T-helper 17 cell (primary cell): ENCODE measurements at places on chromosomes 1 and 21. TPM values are rescaled to one million over a fixed set of nuclear protein-coding genes. Genes with fewer than 3 reads are reported as not detected.

- H3K4me1 ChIP-seq = peaks cover 2% of the 10 kb centered on the region
- H3K27me3 ChIP-seq = peaks cover 12% of the 10 kb centered on the region
- no peak overlapping the region for H3K27ac ChIP-seq
- no peak overlapping the region for H3K4me3 ChIP-seq
- H3K36me3 ChIP-seq = peaks cover 3% of the 10 kb centered on the region
These were observed 87.6 kb downstream of the DRAM2 start for GRCh38 chr1:111052246-111052645.

- no peaks in the 10 kb centered on the region for H3K27me3 ChIP-seq
- no peak for DNase-seq
- peaks cover 7% of the 10 kb centered on the region for H3K36me3 ChIP-seq
- H3K27ac ChIP-seq = peak overlapping the region; percentile 99
- peak overlapping the region; percentile 92 for H3K4me3 ChIP-seq
These were observed 1.3 kb downstream of the MEF2D start for GRCh38 chr1:156499194-156499841.

DNA sequence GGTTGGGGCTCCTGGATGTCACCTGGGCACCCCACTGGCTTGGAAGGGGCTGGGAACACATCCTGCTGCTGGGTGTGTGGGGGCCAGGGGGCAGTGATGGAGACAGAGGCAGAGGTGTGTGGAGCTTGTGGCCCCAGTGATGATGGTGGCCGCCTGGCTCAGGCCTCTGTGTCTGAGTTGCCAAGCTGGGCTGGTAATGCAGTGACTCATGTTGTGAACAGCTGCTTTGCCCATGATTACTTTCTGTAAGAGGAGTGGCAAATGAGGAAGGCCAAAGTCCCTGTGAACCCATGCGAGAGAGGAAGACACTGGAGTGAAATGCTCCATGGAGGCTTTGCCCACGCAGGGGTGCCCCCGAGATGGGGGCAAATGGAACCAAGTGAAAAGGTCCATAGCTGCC lies 86.8 kb downstream of the KCNJ6 start:
- no peaks in the 10 kb centered on the region for H3K4me1 ChIP-seq
- no peak for DNase-seq
- H3K36me3 ChIP-seq = no peaks in the 10 kb centered on the region
- peaks cover 30% of the 10 kb centered on the region for H3K27me3 ChIP-seq
- H3K4me3 ChIP-seq = no peak overlapping the region

DNA sequence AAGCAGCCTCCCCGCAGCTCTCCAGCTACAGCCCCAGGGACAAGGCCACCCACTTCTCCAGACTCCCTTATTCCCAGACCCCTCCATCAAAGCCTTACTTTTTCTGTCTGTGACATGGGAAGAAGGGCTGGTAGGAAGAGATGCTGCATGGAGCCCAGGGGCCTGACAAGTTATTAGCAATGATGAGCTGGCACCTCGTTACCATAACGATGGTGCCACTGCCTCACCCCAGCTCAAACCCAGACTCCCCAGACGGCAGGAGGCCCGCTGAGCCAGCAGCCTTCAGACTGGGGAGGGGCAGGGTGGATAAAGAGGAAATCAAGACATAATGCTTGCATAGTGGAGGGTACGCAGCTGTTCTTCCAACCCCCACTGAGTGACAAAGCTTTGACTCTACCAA lies 3.3 kb downstream of the DLGAP3 start:
- DNase-seq = no peak
- H3K27me3 ChIP-seq = peaks cover 84% of the 10 kb centered on the region
- H3K36me3 ChIP-seq = peaks cover 9% of the 10 kb centered on the region
- H3K27ac ChIP-seq = no peak overlapping the region
- no peak overlapping the region for H3K4me3 ChIP-seq

- H3K4me1 ChIP-seq = no peaks in the 10 kb centered on the region
- H3K27ac ChIP-seq = no peak overlapping the region
- H3K36me3 ChIP-seq = no peaks in the 10 kb centered on the region
- H3K4me3 ChIP-seq = no peak overlapping the region
- no peak for DNase-seq
- H3K27me3 ChIP-seq = no peaks in the 10 kb centered on the region
These were observed 101.4 kb downstream of the LHX9 start for GRCh38 chr1:198018529-198018928.

DNA sequence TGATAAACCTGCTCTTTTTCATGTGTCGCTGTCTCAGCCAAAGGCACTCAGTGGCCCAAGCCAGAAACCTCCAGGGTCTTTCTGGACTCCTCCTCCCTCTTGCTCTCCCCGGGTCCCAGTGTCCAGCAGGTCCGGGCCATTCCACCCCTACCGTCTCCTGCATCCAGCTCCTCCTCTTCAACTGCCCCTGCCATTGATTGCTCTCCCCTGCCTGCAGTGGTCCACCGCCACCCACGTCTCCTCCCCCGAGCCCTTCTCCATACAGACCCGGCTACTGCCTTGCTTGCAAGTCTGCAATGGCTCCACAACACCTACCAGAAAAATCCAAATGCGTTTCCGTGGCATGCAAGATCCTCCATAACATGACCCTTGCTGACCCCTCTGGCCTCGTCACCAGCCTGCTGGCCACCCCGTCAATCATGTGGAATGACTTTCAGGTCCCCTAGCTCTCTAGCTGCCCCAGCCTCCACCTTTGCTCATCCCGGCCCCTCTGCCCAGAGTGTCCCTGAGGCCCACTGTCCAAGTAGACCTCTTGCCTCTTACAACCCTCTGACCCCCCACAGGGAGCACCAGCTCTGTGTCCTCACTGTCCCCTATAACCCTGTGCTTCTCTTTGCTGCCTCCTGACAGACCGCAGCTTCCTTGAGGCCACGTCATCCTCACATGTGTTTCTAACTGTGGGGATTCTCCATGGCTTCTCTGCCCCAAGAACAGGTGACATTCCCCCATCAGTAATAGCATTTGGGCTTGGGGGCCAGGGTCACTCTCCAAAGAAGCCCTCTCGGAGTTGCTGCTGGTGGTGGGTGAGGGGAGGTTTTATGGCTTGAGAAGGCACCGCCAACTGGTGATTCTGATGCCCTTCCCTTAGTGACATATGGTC lies 15.0 kb downstream of the CACNA1S start:
- peaks cover 5% of the 10 kb centered on the region for H3K36me3 ChIP-seq
- H3K4me1 ChIP-seq = peaks cover 8% of the 10 kb centered on the region
- H3K27ac ChIP-seq = no peak overlapping the region
- no peak for DNase-seq

- no peaks in the 10 kb centered on the region for H3K27me3 ChIP-seq
- peak overlapping the region; percentile 91 for H3K27ac ChIP-seq
- DNase-seq = no peak
- peaks cover 28% of the 10 kb centered on the region for H3K4me1 ChIP-seq
- no peak overlapping the region for H3K4me3 ChIP-seq
These were observed 28.3 kb upstream of the VPS13D start for GRCh38 chr1:12201352-12202189.

DNA sequence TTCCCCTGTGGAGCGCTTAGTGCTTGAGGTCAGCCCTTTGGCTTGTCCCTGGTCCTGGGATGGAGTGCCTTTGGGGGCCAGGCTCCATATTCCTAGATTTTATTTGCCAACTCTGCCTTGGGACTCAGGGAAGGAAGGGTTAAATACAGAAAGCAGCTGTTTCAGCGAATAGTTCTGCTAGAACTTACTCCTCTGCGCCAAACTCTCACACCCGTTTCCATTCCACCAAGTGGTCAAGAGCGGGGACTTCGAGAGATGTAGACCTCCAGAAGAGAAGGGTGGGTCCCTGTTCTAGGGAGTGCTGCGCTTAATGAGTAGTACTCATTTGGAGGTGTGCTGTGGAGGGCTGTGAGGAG lies 704 bp upstream of the TOMM40L start:
- H3K27ac ChIP-seq = peak overlapping the region; percentile 96
- H3K4me1 ChIP-seq = peaks cover 24% of the 10 kb centered on the region
- DNase-seq = no peak
- no peak overlapping the region for H3K4me3 ChIP-seq
- H3K27me3 ChIP-seq = no peaks in the 10 kb centered on the region

DNA sequence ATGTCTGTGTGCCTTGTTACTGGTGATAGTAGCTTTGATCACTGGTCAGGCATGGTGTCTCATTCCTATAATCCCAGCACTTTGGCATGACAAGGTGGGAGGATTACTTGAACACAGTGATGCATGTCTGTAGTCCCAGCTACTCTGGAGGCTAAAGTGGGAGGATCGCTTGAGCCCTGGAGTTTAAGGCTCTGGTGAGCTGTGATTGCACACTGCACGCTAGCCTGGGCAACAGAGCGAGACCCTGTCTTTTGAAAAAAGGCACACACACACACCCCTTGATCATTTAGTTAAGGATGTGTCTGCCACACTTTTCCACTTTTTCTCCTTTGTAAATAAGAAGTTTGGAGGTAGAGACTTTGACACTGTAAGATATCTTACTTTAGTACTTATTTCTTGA lies 15.1 kb downstream of the MIGA1 start:
- peaks cover 13% of the 10 kb centered on the region for H3K4me1 ChIP-seq
- no peak overlapping the region for H3K4me3 ChIP-seq
- DNase-seq = no peak
- peak overlapping the region; percentile 19 for H3K27ac ChIP-seq
- H3K36me3 ChIP-seq = peaks cover 5% of the 10 kb centered on the region

DNA sequence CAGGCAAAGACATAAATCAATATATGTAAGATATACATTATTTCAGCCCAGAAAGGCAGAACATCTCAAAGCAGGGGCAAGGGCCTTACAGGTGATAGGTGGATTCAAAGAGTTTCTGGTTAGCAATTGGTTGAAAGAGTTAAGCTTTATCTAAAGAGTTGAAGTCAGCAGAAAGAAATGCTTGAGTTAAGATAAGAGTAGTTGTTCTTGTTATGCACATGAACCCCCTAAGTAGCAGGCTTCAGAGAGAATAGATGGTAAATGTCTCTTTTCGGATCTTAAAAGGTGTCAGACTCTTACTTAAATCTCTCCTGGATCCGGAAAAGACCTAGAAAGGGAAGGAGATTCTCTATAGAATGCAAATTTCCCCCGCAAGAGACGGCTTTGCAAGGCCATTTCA lies 8.3 kb upstream of the ZBTB40 start:
- H3K4me1 ChIP-seq = peaks cover 2% of the 10 kb centered on the region
- peaks cover 22% of the 10 kb centered on the region for H3K27me3 ChIP-seq
- no peak overlapping the region for H3K4me3 ChIP-seq
- DNase-seq = no peak

DNA sequence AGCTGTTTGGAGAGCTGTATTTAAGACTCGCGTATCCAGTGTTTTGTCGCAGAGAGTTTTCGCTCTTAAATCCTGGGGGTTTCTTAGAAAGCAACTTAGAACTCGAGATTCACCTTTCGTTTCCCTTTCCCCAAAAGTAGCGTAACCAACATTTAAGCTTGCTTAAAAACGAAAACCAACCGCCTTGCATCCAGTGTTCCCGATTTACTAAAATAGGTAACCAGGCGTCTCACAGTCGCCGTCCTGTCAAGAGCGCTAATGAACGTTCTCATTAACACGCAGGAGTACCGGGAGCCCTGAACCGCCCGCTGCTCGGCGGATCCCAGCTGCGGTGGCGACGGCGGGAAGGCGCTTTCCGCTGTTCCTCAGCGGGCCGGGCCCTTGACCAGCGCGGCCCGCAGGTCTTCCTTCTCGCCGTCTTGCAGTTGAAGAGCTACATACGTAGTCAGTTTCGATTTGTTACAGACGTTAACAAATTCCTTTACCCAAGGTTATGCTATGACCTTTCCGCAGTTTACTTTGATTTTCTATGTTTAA lies 1.9 kb downstream of the OLIG1 start:
- peaks cover 3% of the 10 kb centered on the region for H3K36me3 ChIP-seq
- no peak for DNase-seq
- H3K27me3 ChIP-seq = peaks cover 69% of the 10 kb centered on the region
- peak overlapping the region; percentile 83 for H3K4me3 ChIP-seq
- H3K4me1 ChIP-seq = peaks cover 10% of the 10 kb centered on the region

DNA sequence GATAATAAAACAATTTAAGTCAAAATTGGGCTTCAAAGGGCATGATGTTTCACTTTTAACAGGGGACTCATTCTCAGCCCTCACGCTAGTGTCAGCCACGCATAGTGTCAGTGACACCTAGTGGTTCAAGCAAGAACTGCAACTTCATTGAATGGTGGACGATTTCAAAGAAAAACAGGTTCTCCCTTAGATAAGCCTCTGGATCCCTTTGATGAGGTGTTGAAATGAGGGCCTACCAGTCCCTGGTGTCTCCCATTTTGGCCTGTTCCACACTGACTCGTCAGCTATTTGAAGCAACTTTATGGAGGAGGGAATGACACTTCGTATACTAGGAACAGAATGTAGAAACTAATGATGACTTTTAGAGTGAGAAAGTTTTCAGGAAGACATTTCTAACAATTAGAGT lies 56.2 kb downstream of the FCRL5 start:
- H3K27ac ChIP-seq = no peak overlapping the region
- peaks cover 5% of the 10 kb centered on the region for H3K36me3 ChIP-seq
- H3K4me3 ChIP-seq = no peak overlapping the region
- peaks cover 2% of the 10 kb centered on the region for H3K4me1 ChIP-seq
- peaks cover 61% of the 10 kb centered on the region for H3K27me3 ChIP-seq

DNA sequence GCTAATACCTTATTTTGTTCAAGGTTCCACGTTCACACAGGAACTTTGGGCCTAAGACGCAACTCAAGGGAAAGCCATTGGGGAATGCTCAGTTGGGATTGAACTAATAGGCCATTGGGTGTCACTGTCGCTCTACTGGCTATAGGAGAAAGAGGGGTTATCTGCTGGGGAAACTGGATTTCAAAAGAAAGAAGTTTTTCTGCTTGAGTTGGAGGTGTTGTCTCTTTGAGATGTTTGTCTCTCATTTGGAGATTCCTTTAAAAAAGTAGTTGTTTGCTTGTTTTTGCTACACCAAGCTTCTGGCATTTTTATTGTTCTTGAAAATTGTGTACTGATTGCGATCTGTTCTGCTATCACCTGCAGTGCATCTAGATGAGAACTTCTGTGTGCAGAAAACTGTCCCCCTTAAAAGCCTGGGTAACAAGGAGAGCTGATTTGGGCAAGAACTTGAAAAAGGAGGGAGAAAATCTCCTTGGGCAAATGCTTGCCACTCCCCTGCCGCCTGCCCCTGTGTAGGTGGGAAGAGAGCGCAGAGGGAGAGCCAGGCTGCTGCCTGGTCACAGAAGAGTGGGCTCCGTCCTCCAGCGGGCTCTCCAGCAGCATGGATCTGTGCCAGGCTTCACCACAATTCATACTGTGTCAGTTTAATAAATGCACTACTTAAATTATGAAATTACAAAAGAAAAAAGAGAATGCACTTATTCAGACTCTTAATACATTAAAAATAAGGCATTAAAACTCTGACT lies 39.9 kb downstream of the PEX14 start:
- H3K36me3 ChIP-seq = no peaks in the 10 kb centered on the region
- DNase-seq = no peak
- no peaks in the 10 kb centered on the region for H3K27me3 ChIP-seq
- H3K4me3 ChIP-seq = peak overlapping the region; percentile 55

- H3K4me3 ChIP-seq = no peak overlapping the region
- no peak for DNase-seq
- H3K27ac ChIP-seq = no peak overlapping the region
- peaks cover 33% of the 10 kb centered on the region for H3K27me3 ChIP-seq
- H3K4me1 ChIP-seq = no peaks in the 10 kb centered on the region
These were observed 46.6 kb downstream of the KCNJ6 start for GRCh38 chr21:37869661-37870060.

The CRP gene
- not detected for total RNA-seq

The MEGF6 gene
- 63.8 TPM for total RNA-seq

The C8A gene
- not detected for total RNA-seq

The LGR6 gene
- total RNA-seq = 0.13 TPM

The TDRD10 gene
- total RNA-seq = 0.12 TPM

The PIGR gene
- not detected for total RNA-seq

The OR2AK2 gene
- not detected for total RNA-seq

The NUF2 gene
- 1.8 TPM for total RNA-seq
